ENCODE measurements at places on chromosomes 2 and 18.

DNA sequence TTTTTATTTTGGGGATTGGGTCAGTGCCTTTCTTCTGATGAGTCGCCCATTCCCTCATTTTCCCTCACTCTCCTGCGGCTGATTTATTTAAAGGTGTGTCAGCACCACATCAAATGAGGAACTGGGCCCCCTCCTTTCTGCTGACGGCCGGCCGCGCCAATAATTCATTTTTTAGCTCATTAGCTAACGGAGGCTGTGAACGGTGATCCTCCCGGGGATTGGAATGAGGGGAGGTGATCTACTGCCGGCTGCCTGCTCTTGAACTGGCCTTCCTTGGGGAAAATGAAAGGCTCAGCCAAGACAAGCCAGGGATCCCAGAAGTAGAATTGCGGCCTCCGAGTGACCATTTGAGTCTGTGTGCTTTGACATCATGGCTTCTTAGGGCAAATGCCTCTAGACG lies 54.2 kb downstream of the GBX2 start:
- no peak for DNase-seq

- no peak for DNase-seq
Observed at GRCh38 chr2:115807276-115807675, 1364.8 kb downstream of the DPP10 start.

- DNase-seq: no peak
Observed at GRCh38 chr2:136022396-136023146, 37.1 kb upstream of the DARS1 start.

GRCh38 chr2:42853549-42854206 lies 61.3 kb upstream of the HAAO start:
- DNase-seq: no peak

GRCh38 chr2:196441527-196441926 lies 198.0 kb upstream of the CCDC150 start:
- no peak for DNase-seq

DNA sequence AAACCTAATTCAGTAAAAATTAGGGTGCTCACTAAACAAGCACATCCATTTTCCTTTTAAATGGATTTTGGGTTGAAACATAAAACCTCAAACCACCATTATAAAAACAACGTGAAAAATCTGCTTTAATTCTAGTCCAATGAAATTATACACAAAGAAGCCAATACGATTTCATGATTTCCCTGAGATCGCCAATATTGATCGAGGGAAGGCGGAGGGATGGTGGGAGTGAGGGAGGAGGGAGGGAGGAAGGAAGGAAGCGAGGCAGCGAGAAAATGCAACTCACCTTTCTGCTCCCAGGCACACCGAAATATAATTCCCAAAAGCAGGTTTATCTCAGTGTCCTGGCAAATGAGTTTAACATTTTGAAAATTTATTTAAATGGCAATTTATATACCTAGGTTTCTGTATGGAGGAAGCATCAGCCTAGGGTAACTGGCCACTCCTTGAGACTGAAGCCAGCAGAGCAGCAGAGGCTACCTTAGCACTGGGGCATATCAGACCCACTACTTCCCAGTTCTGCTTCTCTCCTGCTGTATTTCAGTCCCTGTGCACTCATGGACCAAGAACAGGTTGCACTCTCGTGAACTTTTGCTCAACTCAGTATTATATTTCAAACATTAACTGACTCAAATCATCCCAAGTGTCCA lies 2.3 kb upstream of the ONECUT2 start:
- no peak for DNase-seq

DNA sequence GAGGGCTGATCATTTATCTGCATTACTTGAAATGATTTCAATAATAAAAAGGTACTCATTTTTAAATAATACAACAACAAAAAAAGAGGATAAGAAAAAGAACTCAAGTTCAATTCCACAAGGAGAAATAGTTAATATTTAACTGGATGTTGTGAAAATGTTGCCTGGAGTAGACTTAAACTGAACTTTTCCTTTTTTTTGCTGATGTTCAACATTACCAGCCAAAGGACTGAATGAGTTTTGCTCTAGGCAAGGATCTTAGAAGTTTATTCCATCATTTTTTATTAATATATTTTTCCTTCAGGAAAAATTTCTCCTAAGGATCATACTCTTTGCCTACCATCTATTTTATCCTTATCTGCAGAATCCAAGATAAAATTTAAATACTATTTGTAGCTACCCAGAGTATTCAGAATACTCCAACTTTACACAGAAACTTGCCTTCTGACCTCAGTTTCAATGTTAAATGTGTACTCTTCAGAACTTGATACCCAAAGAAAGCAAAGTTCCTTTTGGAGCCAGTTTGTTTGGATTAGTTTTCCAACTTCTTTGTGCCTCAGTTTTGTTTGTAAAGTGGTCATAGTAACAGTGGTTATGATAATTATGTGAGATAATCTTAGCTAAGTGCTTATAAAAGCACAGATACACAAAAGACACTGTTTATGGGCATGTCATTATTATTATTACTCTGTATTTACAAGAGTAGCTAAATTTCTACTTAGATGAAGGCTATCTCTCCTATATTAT lies 12.8 kb downstream of the CKAP2L start:
- DNase-seq: no peak

DNA sequence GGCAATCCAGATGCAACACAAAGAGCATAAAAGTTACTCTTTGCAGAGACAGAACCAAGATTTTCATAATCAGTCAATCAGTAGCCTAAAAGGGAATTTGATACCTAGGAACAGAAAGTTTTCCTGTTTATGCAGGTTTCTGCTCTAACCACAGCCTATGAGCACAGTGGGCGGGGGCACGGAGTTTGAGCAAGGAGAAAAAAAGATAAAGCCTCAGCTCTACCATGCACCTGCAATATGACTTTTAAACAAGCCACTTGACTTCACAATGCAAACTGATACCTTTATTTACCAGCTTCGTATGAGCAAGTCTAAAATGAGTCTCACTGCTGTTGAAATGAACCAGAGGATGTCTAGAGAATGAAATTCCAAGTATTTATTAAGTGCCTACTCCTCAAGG lies 5.6 kb upstream of the LRATD1 start:
- no peak for DNase-seq

- DNase-seq: no peak
Observed at GRCh38 chr2:227454323-227454860, 17.6 kb upstream of the AGFG1 start.

- DNase-seq: no peak
Observed at GRCh38 chr18:75916624-75916982, 489.1 kb upstream of the SMIM21 start.

DNA sequence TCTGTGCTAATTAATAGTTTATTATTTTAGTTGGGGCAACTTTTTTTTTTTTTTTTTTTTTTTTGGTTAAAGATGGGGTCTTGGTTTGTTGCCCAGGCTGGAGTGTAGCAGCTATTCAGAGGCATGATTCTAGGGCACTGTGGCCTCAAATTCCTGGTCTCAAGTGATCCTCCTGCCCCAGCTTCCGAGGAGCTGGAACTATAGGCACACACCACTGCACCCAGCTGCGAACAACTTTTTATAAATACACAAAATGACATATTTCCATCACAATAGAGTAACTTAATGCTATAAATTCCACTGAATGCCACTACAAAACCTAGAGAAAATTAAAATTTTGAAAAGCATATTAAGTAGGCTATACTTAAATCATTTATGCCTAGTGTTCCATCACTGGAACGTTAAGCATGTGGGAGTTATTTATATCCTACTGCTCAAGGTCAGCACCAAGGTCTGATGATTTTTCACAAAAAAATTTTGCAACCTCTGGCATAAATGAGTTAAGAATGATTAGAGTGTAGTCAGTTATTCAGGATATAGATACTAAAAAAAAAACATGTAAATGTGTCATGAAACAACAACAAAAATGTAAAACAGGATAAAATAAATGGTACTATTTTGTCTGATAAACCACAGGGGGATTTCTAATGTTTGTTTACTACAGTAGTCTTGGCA lies 46.8 kb downstream of the GFPT1 start:
- DNase-seq: no peak

GRCh38 chr2:3334392-3335345 lies 42.9 kb downstream of the EIPR1 start:
- DNase-seq: no peak

DNA sequence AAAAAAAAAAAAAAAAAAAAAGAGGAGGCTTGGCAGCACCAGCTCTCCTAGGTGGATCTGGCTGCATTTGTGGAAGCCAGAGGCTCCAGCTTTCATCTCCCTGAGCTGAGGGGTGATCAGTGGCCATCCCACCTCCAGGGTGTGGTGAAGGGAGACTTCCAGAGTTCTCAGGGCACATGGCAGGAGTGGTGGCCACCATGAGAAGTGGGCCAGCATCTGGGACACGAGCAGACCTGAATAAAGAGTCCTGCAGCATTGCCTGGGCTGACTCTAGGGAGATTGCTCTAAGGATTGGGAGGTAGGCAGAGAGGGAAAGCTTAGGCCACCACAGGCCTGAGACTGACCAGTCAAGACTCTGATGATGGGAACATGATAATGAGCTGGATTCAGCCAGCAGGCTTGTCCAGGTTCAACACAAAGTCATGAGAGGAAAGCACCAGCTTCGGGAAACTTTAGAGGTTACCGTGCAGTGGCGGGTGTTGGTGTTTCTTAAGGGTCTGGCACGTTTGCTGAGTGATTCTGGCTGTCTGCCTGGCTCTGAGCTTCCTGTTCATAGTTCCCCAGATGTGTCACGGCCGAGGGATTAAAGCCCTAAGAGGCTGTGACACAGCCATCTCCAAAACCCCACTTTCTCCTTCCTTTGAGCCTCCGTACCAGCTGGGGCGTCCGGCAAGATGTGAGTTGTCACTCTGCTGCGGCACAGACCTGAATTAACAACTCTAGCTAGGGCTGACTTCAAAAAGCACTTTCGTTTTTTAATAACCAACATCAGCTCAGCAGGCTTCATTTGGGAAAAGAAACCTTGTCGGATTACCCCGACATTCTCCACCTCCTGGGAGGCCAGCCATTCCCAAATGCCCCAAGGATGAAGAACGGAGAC lies 38.3 kb upstream of the IL1R1 start:
- DNase-seq: no peak

- DNase-seq: no peak
Observed at GRCh38 chr2:136334967-136335366, 217.0 kb upstream of the CXCR4 start.

- DNase-seq: no peak
Observed at GRCh38 chr2:49532702-49533101, 378.4 kb upstream of the FSHR start.

- no peak for DNase-seq
Observed at GRCh38 chr2:188628989-188629752, 337.5 kb downstream of the GULP1 start.

GRCh38 chr2:127085317-127085681 lies 21.7 kb downstream of the BIN1 start:
- DNase-seq: no peak

- no peak for DNase-seq
Observed at GRCh38 chr2:154452906-154453493, 245.5 kb upstream of the KCNJ3 start.

- peak; percentile 58 for DNase-seq
Observed at GRCh38 chr18:63319383-63320122, at the start of gene BCL2. BCL2 (minus strand) TSS chr18:63319769.

DNA sequence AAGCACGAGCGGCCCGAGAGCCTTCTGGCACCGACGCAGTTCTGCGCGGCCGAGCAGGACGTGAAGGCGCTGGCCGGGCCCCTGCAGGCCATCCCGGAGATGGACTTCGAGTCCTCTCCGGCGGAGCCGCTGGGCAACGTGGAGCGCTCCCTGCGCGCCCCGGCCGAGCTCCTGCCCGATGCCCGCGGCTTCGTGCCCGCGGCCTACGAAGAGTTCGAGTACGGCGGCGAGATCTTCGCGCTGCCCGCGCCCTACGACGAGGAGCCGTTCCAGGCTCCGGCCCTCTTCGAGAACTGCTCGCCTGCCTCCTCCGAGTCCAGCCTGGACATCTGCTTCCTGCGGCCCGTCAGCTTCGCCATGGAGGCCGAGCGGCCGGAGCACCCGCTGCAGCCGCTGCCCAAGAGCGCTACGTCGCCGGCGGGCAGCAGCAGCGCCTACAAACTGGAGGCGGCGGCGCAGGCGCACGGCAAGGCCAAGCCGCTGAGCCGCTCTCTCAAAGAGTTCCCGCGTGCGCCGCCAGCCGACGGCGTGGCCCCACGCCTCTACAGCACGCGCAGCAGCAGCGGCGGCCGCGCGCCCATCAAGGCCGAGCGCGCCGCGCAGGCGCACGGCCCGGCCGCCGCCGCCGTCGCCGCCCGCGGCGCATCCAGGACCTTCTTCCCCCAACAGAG lies 70.4 kb downstream of the ARHGEF33 start:
- DNase-seq: peak; percentile 61

- no peak for DNase-seq
Observed at GRCh38 chr2:60676706-60677330, 79.2 kb upstream of the PAPOLG start.

GRCh38 chr2:240954436-240955305 lies 43.7 kb upstream of the SNED1 start:
- DNase-seq: no peak

GRCh38 chr2:43319541-43319940 lies 93.1 kb upstream of the ZFP36L2 start:
- no peak for DNase-seq

DNA sequence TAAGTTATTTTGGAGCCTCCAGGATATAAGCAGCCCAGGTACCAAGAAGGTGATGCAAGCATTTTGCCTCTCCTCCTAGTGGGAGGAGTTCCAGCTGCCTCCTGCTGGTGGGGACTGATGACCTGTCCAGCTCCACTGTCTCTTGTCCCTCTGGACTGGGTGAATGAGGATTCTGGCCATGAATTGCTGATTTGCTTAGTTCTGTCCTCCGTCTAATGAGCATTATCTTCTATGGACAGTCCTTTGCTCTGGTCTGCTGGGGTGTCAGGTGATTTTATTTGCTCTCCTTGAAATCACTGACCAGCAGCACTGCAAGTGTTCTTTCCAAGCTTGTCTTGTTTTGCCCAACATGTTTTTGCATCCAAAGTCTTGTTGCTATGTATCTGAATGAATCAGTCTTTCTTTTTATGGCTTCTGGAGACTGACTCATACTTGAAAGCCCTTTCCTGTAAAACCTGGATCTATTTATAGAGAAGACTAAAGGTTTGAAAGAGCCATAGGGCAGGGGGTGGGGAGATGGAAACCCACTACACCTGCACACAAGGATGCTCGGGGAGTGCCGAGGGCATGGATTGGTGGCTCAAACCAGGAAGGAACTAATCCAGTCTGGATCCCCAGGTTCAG lies 40.5 kb upstream of the EFHD1 start:
- DNase-seq: no peak

- DNase-seq: no peak
Observed at GRCh38 chr2:124959581-124959980, 934.5 kb downstream of the CNTNAP5 start.
